SW 1271 (cell line): ENCODE measurements at places on chromosomes 5 and 9.

GRCh38 chr9:119765632-119766175 lies 396.5 kb upstream of the BRINP1 start:
- DNase-seq = no peak

- no peak for DNase-seq
Observed at GRCh38 chr9:128940271-128940921, 7.0 kb downstream of the DOLK start.

GRCh38 chr5:883475-884181 lies 9.0 kb downstream of the BRD9 start:
- no peak for DNase-seq

- DNase-seq = no peak
Observed at GRCh38 chr9:105273731-105274130, 29.3 kb downstream of the SLC44A1 start.

GRCh38 chr9:14780693-14781092 lies 58.2 kb upstream of the CER1 start:
- DNase-seq = no peak

DNA sequence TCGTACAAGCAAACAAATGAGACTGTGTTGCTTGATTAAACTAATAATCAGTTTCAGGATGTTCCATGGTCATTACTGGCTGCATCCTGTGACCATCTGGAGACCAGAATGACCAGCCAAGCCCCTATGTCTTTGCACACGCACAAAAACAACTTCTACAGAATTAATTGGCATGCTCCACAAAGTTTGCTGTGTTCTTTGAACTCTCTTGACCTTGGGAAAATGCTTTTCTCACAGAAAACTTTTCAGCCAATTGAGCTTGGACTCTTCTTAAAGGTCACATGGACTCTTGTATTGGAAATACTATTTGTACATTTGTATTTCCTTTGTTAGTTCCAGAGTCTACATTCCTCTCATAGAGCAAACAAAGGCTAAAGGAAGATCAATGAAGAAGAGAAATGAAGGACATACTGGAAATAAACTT lies 147.8 kb downstream of the ARRDC3 start:
- no peak for DNase-seq

GRCh38 chr9:4106081-4106759 lies 193.6 kb downstream of the GLIS3 start:
- no peak for DNase-seq

GRCh38 chr5:9789777-9790176 lies 159.6 kb upstream of the TAS2R1 start:
- DNase-seq = no peak

- no peak for DNase-seq
Observed at GRCh38 chr5:117054911-117055310, 480.3 kb upstream of the SEMA6A start.

DNA sequence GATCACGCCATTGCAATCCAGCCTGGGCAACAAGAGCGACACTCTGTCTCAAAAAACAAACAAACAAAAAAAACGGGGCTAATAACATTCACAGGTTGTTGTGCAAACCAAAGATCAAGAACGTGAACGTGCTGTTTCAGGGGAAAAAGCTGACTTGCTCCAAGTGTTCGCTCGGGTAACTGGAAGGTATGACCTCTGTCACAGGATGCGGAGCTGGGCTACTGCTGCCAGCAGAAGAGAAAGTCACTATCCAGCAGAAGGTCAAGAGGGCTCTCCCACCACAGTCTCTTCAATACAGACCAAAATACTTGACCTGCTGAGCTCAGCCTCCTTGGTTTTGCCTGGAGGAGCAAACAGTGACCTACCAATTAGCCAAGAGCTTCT lies 59.7 kb downstream of the ABCA1 start:
- no peak for DNase-seq

DNA sequence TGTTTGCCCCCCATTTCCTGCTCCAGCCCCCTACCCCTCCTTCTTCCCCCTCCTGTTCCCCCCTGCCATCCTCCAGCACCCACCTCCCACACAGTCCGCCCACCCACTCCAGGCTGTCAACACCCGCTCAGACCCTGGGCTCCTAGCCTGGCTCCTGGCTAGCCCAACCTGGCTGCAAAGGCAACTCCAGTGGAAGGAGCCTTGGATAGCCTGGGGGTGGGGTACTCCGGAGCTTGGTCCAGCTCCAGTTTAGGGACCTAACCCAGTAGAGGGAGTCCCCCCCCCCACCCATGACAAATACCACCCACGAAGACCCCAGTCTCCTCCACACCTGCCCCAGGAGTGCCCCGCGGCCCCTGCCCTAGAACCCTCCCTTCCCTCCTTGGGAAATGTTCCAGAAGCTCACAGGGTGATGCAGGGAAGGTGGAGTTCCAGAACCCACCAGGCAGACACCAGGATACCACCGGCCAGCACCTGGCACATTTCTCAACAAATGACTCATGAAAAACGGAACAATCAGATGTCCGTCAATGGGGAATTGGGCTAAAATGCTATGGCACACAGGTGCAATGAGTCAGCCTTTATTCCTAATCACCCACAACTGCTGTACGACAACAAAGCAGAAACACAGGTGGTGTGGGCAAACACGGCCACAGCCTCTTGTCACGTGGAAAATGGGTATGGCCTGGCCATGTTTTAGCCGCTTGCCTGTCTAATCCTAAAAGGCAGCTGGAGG lies 901 bp upstream of the SLC12A7 start:
- no peak for DNase-seq

- no peak for DNase-seq
Observed at GRCh38 chr9:96484521-96484931, 34.6 kb downstream of the HABP4 start.

- no peak for DNase-seq
Observed at GRCh38 chr5:168317096-168317520, 25.7 kb downstream of the WWC1 start.

DNA sequence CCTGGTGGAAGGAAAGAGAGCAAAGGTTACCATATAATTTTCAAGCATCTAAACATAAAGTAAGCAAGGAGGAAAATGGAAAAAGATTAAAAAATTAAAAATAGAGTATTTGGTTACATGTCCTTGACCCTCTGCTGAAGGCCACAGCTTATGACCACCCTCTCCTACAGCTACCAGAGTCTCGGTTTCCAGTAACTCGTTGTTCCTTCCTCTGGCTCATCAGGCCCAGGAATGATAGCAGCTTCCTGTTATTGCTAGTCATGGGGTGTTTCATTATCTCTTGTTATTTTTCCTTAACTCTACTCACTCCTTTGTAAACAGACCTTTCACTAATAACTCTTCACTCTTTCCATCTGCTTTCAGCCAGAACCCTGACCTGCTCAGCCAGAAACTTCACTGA lies 102.2 kb downstream of the YTHDC2 start:
- DNase-seq = no peak

- no peak for DNase-seq
Observed at GRCh38 chr5:73789851-73790281, 163.9 kb downstream of the ARHGEF28 start.

- DNase-seq = no peak
Observed at GRCh38 chr5:102969641-102970040, 150.3 kb downstream of the GIN1 start.

DNA sequence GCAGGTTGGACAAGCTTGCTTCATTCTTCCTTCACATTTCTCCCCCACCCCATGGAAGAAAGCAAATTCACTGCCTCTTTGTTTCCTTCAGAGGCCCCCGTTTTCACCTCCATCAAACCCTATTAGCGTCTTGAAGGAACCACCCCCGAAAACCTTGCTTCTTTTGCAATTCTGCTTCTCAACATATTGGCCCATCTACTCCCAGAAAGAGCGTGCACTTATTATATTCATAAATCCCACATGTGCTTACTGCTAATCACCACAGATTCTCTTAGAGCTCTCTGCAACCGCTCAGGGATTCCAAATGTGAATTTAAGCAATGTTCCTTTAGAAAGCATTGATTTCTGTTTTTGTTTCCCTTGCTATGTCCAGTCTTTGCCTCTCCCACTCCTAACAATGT lies 1.1 kb downstream of the F2RL2 start:
- no peak for DNase-seq
